Astrocyte (in vitro differentiated cells and primary cell): ENCODE measurements at places on chromosomes 3 and 15.

- peak; percentile 95 for DNase-seq
- peaks cover 7% of the 10 kb centered on the region for H3K36me3 ChIP-seq
- peaks cover 11% of the 10 kb centered on the region for H3K4me1 ChIP-seq
- H3K27me3 ChIP-seq = no peaks in the 10 kb centered on the region
- no peak overlapping the region for H3K4me3 ChIP-seq
Measured at GRCh38 chr3:11465744-11466616, 177.7 kb downstream of the VGLL4 start.

GRCh38 chr15:63136742-63137141, 15.1 kb downstream of the LACTB start:
- peaks cover 22% of the 10 kb centered on the region for H3K4me1 ChIP-seq
- H3K4me3 ChIP-seq = no peak overlapping the region
- H3K27ac ChIP-seq = peak overlapping the region; percentile 57
- no peak for DNase-seq
- no peaks in the 10 kb centered on the region for H3K36me3 ChIP-seq
- H3K27me3 ChIP-seq = no peaks in the 10 kb centered on the region

- peaks cover 3% of the 10 kb centered on the region for H3K36me3 ChIP-seq
- H3K27ac ChIP-seq = no peak overlapping the region
- DNase-seq = no peak
- no peaks in the 10 kb centered on the region for H3K27me3 ChIP-seq
- no peak overlapping the region for H3K4me3 ChIP-seq
Measured at GRCh38 chr3:45413172-45413765, 24.9 kb downstream of the LARS2 start.

DNA sequence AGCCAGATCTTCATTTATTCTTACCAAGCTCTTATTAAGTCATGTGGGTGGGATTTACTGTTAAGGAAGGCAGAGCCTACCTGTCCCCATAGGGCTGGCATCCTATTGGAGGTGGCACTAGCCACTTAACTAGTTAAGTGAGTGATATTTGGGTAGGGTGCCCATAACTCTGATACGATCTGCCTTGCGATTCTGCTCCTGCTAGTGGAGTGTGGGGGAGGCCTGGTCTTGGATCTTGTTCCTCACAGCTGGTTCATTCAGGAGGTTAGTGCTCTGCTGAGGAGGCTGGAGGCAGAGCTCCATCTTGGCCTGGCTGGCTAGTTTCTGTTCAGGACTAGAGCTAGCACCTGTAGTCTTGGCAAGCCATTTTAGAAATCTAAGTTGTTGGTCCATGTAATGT, 9.3 kb downstream of the BAHD1 start:
- DNase-seq = no peak
- peaks cover 18% of the 10 kb centered on the region for H3K4me1 ChIP-seq
- no peak overlapping the region for H3K27ac ChIP-seq
- no peak overlapping the region for H3K4me3 ChIP-seq
- no peaks in the 10 kb centered on the region for H3K36me3 ChIP-seq

DNA sequence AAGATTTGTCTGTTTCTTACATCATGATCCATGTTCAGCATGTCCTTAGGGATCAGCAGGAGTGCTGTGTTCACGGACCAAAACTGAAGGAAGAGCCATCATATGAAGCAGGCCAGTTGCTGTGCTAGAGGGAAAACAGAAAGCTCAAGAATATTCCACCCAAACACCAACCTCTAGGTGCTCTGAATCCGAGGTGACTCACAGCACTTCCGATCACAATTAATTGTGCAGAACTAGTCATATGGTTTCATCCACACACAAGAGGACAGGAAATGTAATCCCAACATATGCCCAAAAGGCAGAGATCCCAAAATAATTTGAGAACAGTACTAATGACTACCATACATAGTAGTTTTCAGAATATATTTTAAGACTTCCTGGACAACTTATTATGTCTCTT, 257.9 kb upstream of the KCNH8 start:
- H3K4me1 ChIP-seq = no peaks in the 10 kb centered on the region
- no peaks in the 10 kb centered on the region for H3K27me3 ChIP-seq
- DNase-seq = no peak
- H3K4me3 ChIP-seq = no peak overlapping the region
- no peak overlapping the region for H3K27ac ChIP-seq
- H3K36me3 ChIP-seq = no peaks in the 10 kb centered on the region

- H3K27ac ChIP-seq = no peak overlapping the region
- peaks cover 3% of the 10 kb centered on the region for H3K36me3 ChIP-seq
- H3K4me1 ChIP-seq = peaks cover 3% of the 10 kb centered on the region
- H3K27me3 ChIP-seq = no peaks in the 10 kb centered on the region
Measured at GRCh38 chr15:38307251-38307650, 54.6 kb downstream of the SPRED1 start.

DNA sequence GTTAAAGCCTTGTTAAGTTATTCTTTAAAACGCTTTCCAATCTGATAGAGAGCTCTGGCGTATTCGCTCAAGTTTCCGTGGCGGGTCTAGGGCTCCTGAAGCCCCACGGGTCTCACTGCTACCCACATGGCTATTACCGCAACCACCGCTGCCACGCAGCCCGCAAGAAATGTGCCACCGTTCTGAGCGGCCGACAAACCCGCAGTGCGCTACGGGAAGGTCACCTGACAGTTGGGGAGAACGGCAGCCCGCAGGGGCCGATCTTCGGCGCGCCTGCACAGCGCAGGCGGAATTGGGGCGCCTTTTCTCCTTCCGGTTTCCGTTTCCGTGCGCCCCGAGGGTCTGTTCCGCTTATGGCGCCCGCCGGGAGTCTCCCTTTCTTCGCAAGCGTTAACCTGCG, 76.6 kb upstream of the SNRPN start:
- no peaks in the 10 kb centered on the region for H3K36me3 ChIP-seq
- peak overlapping the region; percentile 55 for H3K4me3 ChIP-seq
- H3K27ac ChIP-seq = peak overlapping the region; percentile 30
- H3K27me3 ChIP-seq = no peaks in the 10 kb centered on the region
